ENCODE measurements at places on chromosomes 11 and 22. TPM values are rescaled to one million over a fixed set of nuclear protein-coding genes. Genes with fewer than 3 reads are reported as not detected.

LRRC10B gene
- 0.11 TPM for total RNA-seq

GRAP2 gene
- not detected for total RNA-seq

MMP12 gene
- not detected for total RNA-seq

ANKK1 gene
- total RNA-seq, result not detected

POU2AF2 gene
- total RNA-seq, result not detected

VWA5A gene
- total RNA-seq, result 5.3 TPM

BTG4 gene
- total RNA-seq, result not detected

KCNJ1 gene
- total RNA-seq, result not detected

APOBEC3F gene
- 4.5 TPM for total RNA-seq

HTR3B gene
- not detected for total RNA-seq

SVIP gene
- total RNA-seq, result 11.9 TPM

NR1H3 gene
- 52.5 TPM for total RNA-seq

Data from dermis lymphatic vessel endothelial cell (primary cell).